Body of pancreas (tissue), 4 donors: ENCODE measurements at places on chromosomes 6 and 20. TPM values are rescaled to one million over a fixed set of nuclear protein-coding genes. Genes with fewer than 3 reads are reported as not detected.

- peak; percentile 82 for DNase-seq
Observed at GRCh38 chr6:169723200-169723909, 945 bp downstream of the PHF10 start.

GRCh38 chr6:49001856-49002541 is 461.1 kb downstream of the MMUT start:
- DNase-seq = no peak

DNA sequence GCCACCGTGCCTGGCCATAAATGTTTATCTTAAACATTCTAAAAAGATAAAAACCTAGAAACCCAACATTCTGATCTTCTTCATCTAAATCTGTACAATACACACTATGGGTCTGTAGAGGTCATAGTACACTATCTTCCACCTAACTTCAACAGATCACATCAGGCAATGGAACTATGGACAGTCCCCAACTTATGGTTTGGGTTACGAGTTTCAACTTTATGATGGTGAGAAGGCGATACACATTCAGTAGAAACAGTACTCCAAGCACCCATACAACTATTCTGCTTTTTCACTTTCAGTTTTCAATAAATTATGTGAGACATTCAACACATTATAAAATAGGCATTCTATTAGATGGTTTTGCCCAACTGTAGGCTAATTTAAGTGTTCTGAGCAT is 23.1 kb downstream of the FKBP5 start:
- no peak for DNase-seq

DAAM2 gene
- 12.2 TPM for total RNA-seq

COL9A3 gene
- 69.5 TPM for total RNA-seq

DNA sequence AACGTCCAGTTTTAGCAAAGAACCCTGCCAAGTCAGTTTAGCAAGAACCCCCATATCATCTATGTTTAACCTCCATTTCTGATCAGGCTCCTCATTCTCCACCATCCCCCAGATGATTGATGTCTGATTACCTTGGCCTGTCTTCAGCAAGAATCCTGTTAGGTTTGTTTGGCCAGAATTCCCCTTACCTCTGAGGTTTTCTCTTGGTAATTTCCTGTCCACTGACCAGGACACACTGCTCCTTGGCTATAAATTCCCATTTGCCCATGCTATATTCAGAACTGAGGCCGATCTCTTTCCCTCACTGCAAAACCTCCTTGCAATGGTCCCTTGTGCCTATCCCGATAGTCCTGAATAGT is 27.0 kb downstream of the ZNF311 start:
- DNase-seq = no peak

DNA sequence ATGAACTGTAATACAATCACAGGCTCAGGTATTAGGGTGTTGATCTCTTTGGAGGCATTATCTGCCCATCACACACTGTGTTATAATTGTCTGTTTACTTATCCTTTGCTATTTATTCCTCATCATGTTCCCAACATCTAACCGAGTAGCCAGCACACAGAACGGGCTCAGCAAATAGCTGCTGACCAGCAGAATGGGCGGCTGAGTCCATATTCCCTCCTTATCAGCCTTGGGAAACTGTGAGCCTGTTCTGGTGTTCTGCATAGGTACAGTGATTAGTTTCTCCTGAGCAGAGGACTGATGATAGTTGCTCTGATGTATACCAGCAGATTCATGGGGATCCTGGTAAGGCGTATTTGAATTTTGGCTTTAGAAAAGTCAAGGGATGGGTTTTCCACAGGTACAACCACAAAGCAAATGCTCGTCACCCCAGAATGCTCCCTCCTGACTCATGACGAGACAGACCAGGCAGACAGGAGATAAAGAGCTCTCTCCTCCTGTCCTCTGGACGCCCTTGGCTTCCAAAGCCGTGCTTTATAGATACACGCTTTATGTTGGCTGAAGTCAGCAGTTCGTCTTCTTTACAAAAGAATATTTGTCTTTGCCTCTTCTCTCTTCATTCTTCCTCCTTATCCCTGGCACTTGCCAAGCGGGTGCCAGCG is 166.7 kb downstream of the TTLL2 start:
- no peak for DNase-seq

SLC17A4 gene
- 4.0 TPM for total RNA-seq

- DNase-seq = peak; percentile 91
Observed at GRCh38 chr6:3139090-3139903, 18.0 kb downstream of the TUBB2A start.

- no peak for DNase-seq
Observed at GRCh38 chr20:45817376-45818194, 5.1 kb downstream of the UBE2C start.

GRCh38 chr6:46246081-46246480 is 75.3 kb upstream of the ENPP5 start:
- no peak for DNase-seq

DNA sequence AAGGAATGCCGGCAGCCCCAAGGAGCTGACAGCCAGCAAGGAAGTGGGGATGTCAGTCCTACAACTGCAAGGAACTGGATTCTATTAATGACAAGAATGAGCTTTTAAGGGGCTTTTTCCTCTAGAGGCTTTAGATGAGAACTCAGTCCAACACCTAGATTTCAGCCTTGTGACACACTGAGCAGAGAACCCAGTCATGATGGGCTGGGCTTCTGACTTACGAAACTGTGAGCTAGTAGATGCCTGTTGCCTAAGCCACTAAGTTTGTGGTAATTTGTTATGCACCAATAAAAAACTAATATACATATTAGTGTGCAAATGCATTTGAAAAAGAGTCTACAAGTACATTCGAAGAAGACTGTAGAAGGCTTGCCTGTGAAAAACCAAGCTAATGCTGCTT is 263.3 kb downstream of the SOX4 start:
- no peak for DNase-seq

KHDC3L gene
- not detected for total RNA-seq

- DNase-seq = no peak
Observed at GRCh38 chr20:16785226-16785625, 37.1 kb downstream of the OTOR start.

BPIFB4 gene
- total RNA-seq = not detected

RSPO3 gene
- 1.6 TPM for total RNA-seq

TMEM244 gene
- not detected for total RNA-seq

GSTA3 gene
- not detected for total RNA-seq

- DNase-seq = no peak
Observed at GRCh38 chr20:34876406-34877282, at the start of gene ACSS2. Gene ACSS2, plus strand, starts transcription at chr20:34876612. Its CDS starts 34 bp downstream, at chr20:34876646.

EPB41L1 gene
- total RNA-seq = 22.8 TPM

PMEPA1 gene
- total RNA-seq = 23.9 TPM

NEURL2 gene
- 5.2 TPM for total RNA-seq

MOG gene
- total RNA-seq = not detected

DNA sequence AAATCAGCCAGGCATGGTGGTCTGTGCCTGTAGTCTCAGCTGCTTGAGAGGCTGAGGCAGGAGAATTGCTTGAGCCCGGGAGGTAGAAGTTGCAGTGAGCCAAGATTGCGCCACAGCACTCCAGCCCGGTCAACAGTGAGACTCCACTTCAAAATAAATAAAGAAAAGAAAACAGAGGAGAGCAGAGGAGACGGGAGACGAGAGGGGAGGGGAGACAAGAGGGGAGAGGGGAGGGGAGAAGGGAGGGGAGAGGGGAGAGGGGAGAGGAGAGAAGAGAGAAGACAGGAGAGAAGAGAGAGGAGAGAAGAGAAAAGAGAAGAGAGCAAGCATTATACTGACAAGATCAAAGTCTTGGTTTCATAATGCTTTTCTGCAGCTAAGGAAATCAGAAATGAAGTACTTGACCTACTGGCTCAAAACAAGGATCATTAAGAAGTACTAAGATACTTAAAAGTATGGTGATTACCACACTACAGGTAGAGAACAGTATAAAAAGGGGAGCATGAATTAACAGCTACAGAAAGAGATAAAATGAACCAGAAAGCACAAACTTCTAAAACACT is 30.5 kb downstream of the FAM8A1 start:
- no peak for DNase-seq

SLC22A3 gene
- total RNA-seq = 4.9 TPM

DNA sequence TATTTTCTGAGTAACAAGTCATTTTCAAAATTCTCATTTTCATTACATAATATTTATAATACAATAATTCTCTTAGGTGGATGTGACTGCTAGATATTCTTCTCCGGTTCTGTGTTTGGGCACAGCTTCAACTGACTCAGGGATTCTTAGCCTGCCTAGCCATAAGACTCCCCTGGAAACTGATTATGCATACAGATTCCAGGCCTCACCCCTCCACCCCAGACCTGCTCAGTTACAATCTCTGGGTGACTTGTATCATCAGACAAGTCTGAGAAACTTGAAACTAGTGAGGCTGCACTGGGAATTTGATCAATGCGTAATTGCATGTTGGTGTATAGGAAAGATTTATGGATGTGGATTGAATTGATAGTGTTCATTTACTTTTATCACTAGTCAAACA is 25.4 kb downstream of the FLRT3 start:
- no peak for DNase-seq

DNA sequence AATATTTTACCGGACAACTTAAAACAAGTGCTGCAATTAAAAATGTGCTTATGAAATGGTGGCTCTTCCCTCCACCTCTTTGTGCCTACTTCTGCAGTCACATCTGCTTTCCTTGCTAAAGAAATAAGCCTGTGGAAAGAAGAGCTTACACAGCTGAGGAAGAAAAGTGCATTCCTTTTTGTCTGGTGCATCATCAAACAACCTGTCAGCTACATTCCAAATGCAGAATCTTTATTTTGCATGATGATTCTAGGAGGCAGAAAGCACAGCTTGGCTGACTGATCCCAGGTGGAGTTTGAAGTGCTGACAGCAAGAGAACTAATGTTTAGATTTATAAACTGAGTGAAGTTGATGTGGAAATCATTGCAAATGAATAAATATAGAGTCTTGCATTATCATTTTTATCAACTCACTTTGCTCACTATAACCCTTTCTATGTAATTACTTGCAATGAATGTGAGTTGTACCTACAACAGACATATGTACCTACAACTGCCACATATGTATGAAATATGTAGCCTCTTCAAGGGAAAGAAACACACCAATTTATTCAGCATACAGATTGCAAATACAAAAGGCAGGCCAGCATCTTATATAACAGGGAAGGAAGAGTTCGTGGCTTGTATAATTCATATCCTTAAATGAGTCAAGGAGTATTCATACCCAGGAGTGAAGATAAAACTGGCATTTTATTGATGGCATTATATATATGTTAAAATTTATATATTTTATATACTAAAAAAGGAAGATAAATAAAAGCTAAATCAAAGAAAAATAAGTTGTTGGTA is 223.4 kb upstream of the MCHR2 start:
- DNase-seq = no peak

DNA sequence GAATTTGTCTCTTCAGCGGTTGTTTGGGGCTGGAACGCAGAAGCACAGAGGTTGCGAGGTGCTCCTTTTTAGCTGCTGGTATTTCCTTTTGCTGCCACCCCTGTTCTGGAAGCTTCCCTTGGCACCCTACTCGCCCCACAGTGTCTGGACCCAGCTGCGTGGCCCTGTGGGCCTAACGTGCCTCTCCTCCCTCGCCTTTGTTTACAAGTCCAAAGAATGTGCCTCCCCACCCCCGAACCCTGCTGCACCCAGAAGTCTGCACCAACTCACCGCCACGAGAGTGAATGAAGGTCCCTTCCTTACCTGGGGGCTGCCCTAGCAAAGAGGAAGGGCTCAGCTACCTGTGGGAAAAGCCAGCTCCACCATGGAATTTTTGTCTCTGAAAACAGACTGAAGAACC is 139.7 kb upstream of the RPS6KA2 start:
- no peak for DNase-seq

- DNase-seq = no peak
Observed at GRCh38 chr20:43438578-43439316, 18.9 kb upstream of the SRSF6 start.

MOCS1 gene
- total RNA-seq = 21.1 TPM

DNA sequence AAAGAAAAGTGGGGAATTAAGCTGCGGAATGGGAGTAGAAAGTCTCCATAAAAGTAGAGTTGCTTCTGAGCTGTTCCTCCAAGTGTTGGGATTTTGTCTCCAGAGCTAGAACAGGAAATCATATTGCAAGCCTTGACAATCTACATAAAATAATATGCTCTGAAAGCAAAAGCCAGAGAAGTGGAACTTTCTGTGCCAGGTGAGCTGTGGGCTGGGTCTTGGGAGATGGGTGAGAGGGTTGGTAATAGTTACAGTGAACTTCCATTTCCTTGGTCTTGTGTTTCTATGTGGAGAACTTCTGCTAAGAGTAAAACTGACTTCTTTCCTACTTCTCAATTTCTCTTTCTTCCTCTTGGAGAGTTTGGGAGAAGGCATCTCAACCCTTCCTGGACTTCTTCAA is 6.3 kb upstream of the HMGN4 start:
- no peak for DNase-seq

PTGIS gene
- total RNA-seq = 9.9 TPM

- no peak for DNase-seq
Observed at GRCh38 chr20:47847884-47848485, 62.7 kb upstream of the SULF2 start.

OPRM1 gene
- total RNA-seq = 3.1 TPM

- no peak for DNase-seq
Observed at GRCh38 chr6:85362652-85363310, 87.1 kb upstream of the NT5E start.

DNA sequence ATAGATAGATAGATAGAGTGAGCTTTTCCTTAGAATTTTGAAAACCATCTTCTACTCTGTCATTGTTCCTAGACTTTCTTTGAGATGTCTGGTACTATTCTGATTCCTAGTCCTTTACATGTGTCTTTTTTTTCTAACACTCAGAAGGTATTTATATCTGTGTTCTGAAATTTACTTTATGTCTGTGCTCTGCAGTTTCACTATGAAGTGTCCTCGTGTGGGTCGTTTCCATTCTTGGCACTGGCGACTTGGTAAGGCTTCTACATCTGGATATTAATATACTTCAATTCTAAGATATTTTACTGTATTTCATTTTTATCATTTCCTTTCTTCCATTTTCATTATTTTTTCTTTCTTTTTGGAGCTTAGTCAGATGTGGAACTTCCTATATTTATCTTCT is 87.0 kb downstream of the FHL5 start:
- no peak for DNase-seq

LPIN3 gene
- 11.9 TPM for total RNA-seq

- no peak for DNase-seq
Observed at GRCh38 chr6:112802144-112802543, 455.0 kb downstream of the RFPL4B start.

DNA sequence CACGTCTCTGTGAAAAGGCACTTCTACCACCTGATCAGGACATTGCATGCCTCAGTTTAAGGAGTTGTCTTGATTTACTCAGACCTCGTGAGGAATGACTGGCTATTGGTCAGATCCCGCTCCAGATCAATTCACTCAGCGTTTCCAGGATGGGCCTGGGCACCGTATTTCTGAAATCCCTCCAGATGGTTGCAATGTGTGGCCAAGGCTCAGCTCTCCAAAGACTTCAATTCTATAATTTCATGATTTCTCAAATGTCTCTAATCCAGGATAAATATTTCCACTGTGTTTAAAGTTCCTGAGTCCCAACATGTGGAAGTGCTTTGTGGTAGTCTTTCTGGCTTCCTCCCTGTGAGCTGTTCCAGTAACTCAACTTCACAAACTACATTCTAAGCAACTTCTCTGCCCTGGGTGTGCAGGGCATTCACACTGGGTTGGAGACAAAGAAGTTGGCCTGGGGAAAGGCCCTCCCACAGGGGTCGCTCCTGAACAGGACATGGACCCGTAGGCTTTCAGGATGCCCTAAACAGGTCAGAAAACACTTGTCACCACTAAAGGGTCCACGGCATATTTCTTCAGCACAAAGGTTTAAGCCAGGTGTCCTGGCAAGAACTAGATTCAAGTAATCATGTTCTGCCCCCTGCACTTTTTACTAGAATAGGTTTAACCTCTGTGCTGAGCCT is 212.1 kb downstream of the WDR27 start:
- DNase-seq = no peak

RWDD2A gene
- 4.3 TPM for total RNA-seq
